ENCODE measurements at places on chromosomes 4 and X.

- no peak for DNase-seq
These were observed 27.6 kb downstream of the CLCN5 start for GRCh38 chrX:49949961-49950360.

GRCh38 chr4:173024203-173024602 lies 144.4 kb upstream of the GALNT7 start:
- DNase-seq = no peak

- DNase-seq = peak; percentile 61
These were observed at the start of gene JADE3 for GRCh38 chrX:46912098-46912602. Gene JADE3 (plus strand): TSS chrX:46912421. CDS start chrX:46984895, 72,474 bp downstream.

- DNase-seq = no peak
These were observed 81.9 kb downstream of the RBM47 start for GRCh38 chr4:40547789-40548132.

DNA sequence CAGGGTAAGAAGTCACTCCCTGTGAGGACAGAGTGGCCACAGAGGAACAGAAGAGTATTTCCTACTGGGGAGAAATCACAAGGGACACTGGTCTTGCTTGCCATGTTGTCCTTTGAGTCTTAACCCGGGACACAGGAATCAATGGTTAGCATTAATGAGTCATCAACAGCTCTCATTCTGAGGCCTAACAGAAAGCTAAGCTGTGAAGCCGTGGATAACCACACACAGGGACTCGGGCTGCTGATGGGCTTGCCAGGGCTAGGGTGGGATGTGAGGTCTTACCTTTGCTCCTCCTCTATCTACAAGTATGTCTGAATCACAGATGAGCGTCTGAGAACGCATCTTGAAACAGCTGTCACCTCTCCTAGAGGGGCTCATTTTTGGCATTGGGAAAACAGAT lies 22.2 kb downstream of the HELT start:
- DNase-seq = no peak

- DNase-seq = no peak
These were observed 271.5 kb downstream of the ARAP2 start for GRCh38 chr4:35972814-35973213.

DNA sequence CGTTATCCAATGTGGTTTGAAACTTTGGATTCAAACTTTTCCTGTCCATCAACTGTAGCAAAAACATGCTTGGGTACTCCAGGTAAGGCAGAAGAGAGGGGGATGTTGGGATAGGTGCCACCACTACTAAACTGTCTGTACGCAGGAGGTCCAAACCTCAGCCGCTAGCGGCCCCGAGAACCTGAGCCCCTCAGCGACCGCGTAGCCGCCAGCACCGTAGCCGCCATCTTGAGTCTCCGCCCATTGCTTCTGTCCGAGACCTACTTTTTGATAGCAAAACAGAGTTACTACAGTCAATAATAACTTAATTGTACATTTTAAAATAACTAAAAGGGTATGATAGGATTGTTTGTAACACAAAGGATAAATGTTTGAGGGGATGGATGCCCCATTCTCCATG lies 119.9 kb upstream of the GRID2 start:
- no peak for DNase-seq

DNA sequence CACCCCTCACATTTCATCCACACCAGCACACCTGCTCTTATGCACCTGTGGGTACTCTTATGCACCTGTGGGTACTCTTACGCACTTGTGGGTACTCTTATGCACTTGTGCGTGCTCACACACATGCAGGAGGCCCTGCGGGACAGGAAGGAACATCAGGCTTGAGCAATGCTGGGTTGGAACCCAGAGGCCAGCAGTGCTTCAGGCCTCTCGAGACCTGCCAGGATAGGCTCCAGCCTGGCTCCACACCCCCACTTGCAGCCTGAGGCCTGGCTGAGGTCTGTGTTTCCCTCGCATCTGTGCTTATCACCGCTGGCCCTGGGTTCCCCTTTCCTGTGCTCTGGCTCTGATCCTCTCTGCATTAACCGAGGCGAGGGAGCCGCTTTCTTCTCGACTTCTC lies 34.7 kb downstream of the SORCS2 start:
- no peak for DNase-seq
